IPS DF 6.9 (cell line): ENCODE measurements at places on chromosomes 1 and 21.

- DNase-seq, result no peak
Measured at GRCh38 chr1:54376430-54377039, 29.7 kb downstream of the SSBP3 start.

GRCh38 chr1:28921286-28921869 is 7.0 kb downstream of the EPB41 start:
- DNase-seq, result no peak

DNA sequence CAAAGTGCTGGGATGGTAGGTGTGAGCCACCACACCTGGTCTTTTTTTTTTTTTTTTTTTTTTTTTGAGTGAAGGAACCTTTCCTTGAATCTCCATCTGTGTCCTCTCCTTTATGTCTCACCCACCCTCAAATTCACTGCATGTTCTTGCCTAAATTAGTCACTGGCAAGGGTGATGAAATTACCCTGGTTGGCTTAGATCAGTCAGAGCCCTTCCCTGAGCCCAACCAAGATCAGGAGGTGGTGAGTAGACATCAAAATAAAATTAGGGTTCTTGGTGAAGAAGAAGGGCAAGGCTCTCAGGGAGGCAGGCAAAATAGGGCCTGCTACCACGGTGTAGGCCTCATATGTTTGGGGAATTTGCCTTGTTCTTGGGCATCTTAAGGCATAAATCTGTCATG is 5.3 kb upstream of the TNN start:
- DNase-seq, result no peak

GRCh38 chr1:112877750-112878149 is 78.2 kb downstream of the SLC16A1 start:
- DNase-seq, result no peak

- DNase-seq, result no peak
Measured at GRCh38 chr1:8506456-8506855, 188.5 kb downstream of the SLC45A1 start.

GRCh38 chr1:22626237-22627157 is 9.9 kb upstream of the C1QA start:
- no peak for DNase-seq

DNA sequence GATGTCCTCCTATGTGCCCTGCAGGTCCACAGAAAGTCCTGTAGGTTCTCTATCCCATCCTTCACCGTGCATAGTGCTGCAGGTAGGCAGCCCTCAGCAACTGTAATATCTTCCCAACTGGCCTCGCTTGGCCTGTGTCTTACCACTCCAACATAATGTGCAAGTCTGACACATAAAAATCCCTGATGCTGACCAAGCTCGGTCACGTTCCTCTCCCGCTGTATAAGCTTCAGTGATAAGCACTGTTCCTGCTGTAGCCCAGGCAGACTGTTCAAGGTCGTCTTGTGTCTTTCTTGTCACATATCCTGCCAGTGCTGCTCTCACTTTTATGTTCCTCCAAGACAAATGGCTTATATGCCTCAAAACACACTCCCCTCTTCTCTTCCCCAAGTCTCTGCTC is 19.4 kb upstream of the KCNE1 start:
- DNase-seq, result no peak

DNA sequence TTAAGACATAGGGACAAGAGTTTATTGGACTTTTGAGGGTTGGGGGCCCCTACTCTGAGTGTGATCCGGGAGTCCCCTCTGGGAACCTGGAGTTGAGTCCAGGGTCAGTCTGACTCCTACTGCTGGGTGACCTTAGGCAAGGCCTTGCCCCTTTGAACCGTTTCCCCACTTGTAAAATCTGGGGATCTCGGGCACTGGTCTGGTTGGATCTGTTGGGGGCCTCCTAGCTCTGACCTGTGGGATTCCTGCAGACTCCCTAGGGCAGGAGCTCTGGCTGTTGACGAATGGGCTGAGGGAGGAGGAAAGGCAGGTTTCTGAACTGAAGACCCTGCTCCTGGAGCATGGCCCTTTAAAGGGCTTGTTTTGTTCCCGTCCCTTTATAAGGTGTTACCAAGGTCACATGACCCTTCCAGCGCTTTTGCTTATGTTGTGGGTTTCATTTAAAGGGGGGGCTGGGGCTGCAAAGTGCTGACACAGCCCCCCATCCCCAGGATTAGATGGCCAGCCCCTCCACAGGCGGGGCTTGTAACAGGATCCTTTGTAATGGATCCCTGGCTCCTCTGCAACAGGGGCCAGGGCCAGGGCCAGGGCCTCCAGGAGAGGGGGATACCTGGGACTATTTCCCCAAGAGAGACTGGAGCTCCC is 50.7 kb downstream of the YARS1 start:
- DNase-seq, result no peak

DNA sequence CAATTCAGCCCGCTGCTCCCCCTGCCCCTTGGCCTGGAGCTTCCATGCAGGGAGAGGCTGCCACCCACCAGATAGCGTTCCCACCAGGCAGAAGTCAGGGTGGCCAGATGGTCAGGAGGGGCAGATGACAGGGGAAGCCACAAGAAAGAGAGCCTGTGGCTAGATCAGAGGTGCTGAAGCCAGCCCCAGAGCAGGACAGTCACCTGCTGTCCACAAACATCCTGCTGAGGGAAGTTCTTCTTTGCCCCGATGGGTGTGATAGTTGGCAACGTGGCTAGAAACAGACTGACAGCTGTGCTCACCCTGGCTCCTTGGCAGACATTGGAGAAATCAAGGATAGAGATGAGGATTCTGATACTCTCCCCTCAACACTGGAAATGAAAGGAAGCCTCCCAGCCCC is 27.2 kb upstream of the SRP9 start:
- no peak for DNase-seq

- no peak for DNase-seq
Measured at GRCh38 chr1:23868557-23869016, 497 bp upstream of the FUCA1 start.

- DNase-seq, result no peak
Measured at GRCh38 chr21:43193651-43194302, 25.0 kb downstream of the CRYAA start.

GRCh38 chr1:168589167-168589566 is 12.8 kb downstream of the XCL1 start:
- no peak for DNase-seq

GRCh38 chr1:78211483-78212092 is 165.8 kb downstream of the GIPC2 start:
- no peak for DNase-seq

DNA sequence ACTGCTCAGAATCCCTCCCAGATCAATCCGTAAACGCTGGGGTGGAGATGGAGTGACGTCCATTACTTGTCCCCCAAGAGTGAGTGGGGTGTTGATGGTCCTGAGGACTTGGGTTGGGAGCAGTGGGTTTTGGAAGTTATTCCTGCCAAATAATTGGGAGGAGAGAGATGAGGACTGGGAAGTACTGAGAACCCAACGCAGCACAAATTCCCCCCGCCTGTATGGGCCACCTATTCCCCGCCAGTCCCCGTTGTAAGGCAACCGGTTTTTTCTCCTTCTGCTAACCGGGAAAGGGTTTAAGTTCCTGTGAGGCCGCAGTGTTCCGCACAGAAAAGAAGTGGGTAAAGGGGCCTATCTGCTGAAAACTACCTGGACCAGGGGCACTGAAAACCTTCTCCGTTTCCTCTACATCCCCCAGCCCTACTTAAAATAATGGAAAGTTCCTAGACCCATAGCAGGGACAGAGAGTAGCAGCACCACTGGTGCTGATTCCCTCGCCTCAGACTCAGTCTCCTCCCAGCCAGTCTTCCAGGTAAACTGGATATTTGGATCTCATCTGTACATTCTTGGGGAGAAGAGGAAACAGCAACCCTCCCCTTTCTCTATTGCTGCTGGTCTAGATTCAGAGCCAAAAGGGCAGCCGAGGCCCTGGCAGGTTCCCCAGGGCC is 738 bp downstream of the LURAP1 start:
- no peak for DNase-seq

DNA sequence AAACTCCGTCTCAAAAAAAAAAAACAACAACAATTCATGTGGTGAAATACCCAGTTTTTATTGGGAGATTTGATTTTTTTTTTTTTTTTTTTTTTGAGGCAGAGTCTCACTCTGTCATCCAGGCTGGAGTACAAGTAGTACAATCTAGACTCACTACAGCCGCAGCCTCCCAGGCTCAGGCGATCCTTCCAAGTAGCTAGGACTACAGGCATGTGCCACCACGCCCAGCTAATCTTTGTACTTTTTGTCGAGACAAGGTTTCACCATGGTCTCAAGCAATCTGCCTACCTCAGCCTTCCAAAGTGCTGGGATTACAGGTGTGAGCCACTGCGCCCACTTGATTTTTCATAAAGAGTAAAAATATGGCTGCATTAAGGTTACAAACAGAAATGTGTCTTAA is 15.4 kb downstream of the FAM76A start:
- DNase-seq, result no peak

GRCh38 chr1:47617381-47618221 is 179.8 kb downstream of the FOXD2 start:
- DNase-seq, result no peak

DNA sequence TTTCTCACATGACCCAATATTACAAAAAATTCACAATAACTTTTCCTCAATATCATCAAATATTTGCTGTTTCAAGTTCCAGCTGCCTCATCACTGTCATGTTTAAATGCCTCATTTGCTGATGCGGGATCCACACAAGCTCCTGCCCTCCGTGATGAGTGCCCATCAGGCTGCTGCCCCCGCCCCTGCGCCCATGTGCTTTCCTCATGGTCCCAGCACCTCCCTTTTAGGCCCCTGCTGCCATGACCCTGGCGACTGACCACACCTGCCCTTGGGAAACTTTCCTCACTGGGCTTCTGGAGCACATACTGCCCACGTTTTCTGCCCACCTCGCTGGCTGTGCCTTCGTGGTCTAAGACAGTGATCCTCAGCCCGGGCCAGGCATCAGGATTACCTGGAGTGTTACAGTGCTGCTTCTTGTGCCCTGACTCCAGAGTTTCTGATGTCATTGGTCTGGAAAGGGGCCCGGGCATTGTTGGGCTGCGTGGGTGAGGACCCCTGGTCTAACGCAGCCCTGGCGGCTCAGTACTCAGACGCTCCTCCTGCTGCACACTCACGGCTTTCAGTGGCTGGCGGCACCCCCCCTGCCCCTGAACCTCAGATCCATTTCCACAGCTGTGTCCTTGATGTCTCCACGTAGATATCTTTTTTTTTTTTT is 20.5 kb downstream of the PLEKHM2 start:
- DNase-seq, result no peak

DNA sequence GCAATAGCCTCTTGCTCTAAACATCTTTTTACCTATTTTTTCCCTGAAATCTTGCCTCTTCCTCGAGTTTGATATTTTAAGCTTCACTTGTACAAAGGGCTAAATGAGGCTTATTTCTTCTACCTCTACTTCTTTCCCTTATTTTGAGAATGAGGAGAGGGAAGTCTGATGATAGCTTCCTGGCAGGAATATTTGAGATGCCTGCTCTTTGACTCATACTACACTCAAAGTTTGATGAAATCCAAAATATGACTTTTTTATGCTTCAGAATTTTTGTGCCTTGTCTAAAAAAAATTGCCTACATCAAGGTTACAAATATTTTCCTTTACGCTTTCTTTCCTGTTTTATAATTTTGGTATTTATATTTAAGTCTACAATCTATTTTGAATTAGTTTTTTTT is 624.4 kb upstream of the PLXNA2 start:
- no peak for DNase-seq

DNA sequence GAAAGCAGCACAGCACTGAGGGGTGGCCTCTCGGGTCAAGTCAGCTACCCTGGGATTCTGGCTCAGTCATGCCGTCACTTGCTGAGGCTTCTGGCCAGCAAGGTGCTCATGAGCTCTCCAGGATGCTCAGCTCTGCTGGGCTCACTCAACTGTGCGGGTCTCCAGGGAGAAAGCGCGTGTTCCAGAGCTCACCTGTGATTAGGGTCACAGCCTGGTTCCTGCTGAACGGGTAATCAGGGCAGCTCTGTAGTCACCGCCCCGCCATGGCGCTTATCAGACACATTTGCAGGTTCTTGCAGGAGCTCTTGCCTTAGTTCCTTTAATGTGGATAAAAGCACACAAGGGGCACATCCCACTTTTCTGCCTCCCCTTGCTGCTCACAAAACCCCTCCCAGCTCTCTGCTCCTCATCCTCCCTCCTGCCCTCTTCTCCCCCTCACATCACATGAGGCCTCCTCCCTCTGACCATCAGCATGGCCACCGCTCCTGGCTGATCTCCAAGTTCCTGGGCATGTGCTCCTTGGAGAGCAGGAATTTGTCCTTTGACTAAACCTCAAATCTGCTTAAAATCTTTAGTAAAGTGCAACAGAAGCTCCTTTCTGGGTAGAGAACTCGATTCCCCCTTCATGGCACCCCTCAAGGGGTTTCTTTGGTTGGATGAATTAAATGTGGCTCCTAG is 2.0 kb downstream of the PCP4 start:
- no peak for DNase-seq

DNA sequence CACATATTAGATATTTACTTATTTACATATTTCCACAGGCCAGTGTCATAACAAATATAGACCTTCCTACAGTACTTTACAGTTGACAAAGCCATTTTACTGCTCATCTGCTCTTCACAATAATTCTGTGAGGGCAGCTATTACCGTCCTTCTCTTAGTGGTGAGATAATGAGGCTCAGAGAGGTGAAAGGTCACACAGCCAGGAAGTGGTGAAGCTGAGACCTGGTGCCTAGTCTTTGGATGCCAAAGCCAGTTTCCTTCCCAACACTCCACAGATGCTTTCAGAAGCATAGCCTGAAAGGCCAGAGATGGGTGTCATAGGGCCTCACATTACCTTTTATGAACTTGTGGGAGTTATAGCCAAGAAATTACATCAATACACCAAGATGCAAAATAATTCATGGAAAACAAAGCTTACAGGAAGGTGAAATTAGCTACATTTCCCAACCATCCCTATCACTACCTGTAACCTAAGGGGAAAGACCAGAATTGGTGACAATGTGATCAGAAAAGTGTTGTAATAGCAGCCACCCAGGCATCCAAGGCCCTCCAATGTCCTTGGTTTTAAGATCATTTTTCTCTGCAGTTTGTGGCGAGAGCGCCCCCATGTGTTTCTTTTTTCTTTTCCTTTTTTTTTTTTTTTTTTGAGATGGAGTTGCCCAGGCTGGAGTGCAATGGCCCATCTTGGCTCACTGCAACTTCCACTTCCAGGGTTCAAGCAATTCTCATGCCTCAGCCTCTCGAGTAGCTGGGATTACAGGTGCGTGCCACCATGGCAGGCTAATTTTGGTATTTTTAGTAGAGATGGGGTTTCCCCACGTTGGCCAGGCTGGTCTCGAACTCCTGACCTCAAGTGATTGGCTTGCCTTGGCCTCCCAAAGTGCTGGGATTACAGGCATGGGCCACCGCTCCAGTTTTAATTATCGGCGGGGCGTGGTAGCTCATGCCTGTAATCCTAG is 26.5 kb upstream of the RPL11 start:
- DNase-seq, result peak; percentile 27

DNA sequence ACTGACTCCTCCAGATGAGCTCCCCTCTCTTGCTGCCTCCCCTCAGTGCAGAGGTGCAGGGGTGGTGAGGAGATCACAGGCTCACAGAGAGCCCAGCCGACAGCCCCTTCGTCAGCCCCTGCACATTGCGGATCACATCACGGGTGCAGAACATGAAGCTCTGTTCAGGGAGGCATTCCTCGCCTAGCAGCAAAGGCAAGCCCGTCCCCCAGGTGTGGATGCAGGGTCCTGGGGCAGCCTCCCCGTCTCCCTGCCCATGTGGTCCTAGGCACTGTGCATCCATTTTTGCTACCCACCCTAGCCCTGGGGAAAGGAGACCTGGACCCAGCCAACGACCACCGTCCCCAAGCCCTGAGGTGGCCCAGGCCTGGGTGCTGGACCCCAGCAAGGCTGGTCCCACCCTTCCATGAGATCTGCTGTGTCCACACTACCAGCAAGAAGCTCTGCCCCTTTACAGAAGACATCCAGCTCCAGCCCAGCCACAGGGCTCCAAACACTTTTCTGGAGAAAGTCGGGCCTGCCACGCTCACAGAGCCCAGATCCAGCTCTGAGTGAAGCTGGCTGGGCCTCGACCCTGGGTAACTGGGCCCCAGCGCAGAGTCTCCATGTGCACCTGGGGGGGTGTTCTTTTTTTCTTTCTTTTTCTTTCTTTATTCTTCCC is 248.7 kb downstream of the NPHP4 start:
- DNase-seq, result no peak
